CD8-positive, alpha-beta memory T cell (primary cell): ENCODE measurements at places on chromosomes 3 and 15. TPM values are rescaled to one million over a fixed set of nuclear protein-coding genes. Genes with fewer than 3 reads are reported as not detected.

GRCh38 chr15:25543196-25543595 lies 104.4 kb upstream of the UBE3A start:
- DNase-seq = no peak

MAP3K13 gene
- total RNA-seq = 14.1 TPM

DNA sequence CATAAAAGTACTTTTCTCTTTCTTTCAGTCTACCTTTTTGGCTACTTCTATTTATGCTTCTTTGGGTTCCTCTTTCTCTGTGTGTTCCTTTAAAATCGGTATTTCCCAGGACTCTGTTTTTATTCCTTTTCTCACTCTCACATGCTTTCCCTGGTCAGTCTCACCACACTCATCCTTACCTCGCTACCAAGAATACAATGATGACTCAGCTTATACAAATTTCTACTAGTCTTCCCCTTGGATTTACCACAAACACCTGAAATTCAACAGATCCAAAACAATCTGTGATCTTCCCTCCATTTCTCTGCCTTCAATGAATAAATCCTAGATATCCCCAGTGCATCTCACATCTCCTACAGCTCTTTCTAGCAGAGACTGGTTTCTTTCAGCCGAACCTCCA lies 52.9 kb downstream of the TUBGCP4 start:
- no peak for DNase-seq

DNA sequence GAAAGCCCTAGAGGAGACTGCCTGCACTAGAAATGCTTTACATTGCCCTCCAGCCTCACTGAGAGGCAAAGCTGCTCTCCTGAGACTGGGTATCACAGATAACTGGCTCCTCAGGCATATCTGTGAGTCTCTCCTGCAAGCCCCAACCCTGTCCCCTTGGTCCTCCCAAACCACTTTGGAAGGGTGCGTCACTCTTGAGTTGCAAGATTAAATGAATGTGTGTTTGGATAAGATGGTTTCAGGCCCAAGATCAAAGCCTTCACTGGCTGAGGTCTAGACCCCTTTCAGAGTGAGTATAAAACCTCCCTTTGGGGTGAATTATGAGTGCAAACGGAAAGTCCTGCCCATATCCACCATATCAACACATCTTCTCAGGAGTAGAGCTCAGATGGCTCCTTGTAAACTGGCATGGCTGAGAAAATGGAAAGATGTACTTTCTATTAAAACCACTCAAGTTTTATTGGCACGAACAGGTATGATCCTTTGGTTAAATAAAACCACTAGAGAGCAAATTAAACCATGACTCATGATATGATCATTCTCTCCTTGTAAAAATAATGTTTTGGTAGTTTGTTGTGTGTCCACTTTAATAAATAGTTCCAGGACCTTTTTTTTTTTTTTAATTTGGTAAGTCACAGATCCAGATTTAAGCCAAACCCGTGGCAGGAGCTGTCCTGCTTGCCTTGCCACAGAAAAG lies 164.0 kb downstream of the CHST2 start:
- no peak for DNase-seq

DNA sequence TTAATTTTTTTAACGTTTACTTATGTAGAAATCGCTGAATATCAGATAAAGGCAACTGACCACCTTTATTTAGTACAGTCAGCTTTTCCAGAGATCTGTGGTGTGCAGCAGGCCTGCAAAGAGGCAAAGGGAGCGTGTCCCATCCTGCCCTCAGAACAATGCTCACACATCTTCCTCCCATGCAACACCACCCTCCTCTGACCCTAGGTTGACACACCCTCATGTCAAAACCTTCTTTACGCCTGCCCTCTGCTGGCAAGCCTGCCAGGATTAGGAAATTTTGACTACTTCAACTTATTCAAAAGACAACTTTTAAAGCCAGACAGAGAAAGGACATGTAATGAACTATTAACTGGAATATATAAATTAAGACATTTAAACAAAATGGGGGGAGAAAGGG lies 513.7 kb downstream of the FOXP1 start:
- peak; percentile 73 for DNase-seq

TMC3 gene
- total RNA-seq = not detected

DNA sequence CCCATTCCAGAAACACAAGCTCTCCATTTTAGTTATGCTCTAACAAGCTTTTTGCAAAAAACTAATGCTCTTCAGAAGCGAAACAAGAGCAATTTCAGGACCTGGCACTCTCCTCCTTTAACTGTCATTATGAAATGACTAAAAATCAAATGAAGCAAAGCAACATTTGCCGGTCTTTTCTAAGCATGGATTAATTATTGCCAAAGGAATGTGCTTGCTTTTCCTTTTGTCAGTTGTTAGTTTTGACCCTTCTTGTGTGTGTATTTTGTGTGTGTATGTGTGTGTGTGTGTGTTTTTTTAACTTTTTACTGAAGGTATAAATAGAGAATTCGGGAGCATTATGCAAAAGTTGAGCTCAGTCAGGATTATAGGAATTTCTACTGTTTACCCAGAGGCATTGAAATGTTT lies 509.1 kb downstream of the TUSC7 start:
- DNase-seq = no peak

DNA sequence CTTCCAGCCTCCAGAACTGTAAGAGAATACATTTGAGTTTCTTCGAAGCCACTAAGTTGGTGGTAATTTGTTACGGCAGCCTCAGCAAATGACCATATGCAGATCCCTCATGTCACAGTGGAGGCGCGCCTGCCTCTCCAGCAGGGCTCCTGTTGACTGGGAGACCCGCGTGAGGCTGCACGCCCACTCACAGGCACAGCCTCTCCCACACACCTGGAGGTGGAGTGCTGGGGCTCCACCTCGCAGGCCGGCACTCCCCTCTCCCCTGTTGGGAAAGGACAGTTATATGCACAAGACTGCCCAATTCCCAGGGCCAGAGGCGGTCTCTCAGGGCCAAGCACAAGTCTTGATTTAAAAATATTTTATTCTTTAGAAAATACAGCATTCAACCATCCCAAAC lies 2.8 kb upstream of the TLR9 start:
- no peak for DNase-seq

- no peak for DNase-seq
Observed at GRCh38 chr3:59714066-59714465, 664.2 kb upstream of the CFAP20DC start.

PROK2 gene
- 0.33 TPM for total RNA-seq

DNA sequence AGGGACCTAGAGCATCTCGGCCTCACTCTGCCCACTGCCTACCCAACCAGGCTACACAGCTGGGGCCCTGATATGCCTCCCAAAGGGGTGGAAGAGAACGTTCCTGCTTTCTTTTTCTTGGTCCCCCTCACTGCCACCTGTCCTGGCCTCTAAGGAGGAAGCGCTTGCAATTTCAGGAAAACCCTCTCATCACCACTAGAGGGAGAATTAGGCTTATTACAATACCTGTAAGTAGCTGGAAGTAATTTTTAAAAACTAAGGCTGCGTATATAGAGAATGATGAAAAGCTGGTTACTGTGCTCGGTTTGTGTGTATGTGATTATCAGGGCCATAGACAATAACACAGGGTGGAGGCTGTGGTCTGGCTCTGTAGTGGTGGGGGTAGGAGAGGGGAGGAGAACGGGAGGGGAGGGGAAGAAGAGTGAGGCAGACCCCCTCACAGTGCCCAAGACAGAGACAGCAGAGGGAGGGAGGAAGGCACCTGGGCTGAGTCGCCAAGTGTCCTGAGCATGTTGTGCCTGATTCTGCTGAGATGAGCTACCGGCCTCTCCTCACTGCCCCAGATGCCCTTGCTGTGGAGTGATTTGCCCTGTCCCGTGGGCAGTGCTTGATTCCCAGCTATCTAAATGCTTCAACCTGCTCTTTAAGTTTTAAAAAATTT lies 3.3 kb downstream of the GABRG3 start:
- no peak for DNase-seq

- DNase-seq = no peak
Observed at GRCh38 chr15:66233487-66234415, 19.8 kb downstream of the MEGF11 start.

TTLL13 gene
- total RNA-seq = 0.80 TPM

GRCh38 chr3:48301020-48301799 lies 32.3 kb downstream of the SPINK8 start:
- peak; percentile 90 for DNase-seq

DNA sequence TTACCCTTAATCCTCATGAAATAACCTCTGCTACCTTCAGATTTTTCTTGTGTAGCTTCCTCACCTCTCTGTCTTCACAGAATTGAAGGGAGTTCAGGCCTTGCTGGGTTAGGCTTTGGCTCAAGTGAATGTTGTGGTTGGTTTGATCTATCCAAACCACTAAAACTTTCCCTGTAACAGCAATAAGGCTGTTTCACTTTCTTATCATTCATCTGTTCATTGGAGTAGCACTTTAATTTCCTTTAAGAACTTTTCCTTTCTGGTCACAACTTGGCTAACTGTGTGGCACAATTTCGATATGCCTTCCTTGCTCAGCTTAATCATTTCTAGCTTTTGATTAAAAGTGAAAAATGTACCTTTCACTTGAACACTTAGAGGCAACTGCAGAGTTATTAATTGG lies 129.8 kb downstream of the NR1I2 start:
- DNase-seq = no peak

TUSC7 gene
- not detected for total RNA-seq

DNA sequence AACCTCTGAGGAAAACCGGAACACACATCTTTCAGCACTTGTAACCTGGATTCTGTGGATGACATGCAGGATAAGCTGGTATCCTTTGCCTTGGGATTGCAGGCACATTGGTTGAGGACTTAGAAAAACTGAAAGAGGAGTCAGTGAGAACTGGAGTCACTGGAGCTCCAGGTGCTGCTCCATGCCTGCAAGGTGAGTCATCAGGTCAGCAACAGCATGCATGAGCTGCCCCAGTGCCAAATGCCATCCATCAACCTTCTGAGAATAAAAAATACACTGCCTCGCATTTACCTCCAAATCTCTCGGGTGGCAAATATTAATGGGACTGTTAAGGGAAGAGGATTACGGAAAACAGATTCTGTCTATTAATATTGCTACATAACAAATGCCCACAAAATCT lies 729.1 kb downstream of the NTRK3 start:
- DNase-seq = no peak

SLC12A8 gene
- 1.0 TPM for total RNA-seq

DNA sequence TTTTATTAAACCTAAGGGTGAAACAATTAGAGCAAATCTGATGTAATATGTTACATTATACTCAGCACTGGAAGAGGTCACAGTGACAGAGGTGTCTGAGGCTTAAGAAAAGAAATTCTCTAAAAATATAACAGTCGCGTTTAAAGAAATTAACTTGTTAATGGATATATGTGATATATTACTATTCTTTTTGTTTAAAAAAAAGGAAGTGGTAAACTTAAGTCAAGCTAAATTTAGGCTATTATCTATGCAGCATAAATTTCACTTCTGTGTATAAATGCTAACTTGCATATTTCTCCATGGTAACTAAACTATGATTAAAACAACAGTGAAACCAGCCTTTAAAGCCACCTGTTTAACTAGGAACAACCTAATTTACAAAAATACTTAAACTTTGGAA lies 191.3 kb downstream of the FOXP1 start:
- no peak for DNase-seq

GOLGA6L7 gene
- not detected for total RNA-seq

GRCh38 chr15:64703632-64703959 lies 71.8 kb downstream of the RBPMS2 start:
- no peak for DNase-seq

DNA sequence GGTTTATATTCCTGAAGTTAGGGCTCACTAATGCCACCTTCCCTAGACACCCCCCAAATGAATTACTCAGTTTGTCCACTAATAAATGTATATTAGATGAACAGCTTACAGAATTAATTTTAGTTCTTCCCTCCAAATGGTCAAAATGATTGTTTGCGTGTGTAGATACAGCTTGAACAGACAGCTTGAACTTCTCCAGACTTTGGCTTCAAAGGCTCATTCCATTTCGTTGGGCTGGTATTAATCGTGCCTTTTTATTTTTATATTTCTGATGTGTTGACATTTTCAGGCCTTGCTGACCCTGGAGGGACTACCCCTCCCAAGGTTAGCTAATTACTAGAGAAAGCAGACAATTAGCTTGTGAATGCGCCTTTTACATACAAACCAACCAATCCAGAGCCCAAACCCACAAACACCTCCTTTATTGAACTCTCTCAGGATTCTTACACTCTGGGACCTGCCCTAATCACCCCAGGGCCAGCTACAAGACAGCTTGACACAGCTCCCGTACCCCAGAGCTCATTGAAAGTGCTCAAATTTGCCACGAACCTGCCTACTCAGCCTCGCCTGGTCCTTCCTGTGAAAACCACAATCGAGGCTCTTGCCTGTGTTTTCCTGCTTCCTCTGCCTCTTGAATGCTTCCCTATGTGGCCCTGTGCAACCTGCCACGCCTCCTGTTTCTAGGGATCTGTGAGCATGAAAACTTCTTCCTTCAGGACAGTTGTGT lies 40.3 kb downstream of the RPL22L1 start:
- DNase-seq = no peak

DNA sequence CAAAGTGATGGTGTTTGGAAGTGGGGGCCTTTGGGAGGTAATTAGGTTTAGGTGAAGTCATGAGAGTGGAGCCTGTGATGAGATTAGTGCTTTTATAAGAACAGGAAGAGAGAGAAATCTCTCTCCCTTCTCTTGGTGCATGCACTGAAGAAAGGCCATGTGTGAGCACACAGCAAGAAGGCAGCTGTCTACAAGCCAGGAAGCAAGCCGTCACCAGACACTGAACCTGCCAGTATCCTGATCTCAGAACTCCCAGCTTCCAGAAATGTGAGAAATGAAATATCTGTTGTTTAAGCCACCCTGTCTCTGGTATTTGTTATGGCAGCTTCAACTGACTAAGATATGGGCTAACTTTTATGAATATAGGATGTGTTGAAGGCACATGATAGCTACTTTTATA lies 72.6 kb downstream of the REC114 start:
- DNase-seq = no peak

DUOX2 gene
- total RNA-seq = not detected

GRCh38 chr3:114151091-114151490 lies 27.8 kb downstream of the DRD3 start:
- DNase-seq = no peak

DNA sequence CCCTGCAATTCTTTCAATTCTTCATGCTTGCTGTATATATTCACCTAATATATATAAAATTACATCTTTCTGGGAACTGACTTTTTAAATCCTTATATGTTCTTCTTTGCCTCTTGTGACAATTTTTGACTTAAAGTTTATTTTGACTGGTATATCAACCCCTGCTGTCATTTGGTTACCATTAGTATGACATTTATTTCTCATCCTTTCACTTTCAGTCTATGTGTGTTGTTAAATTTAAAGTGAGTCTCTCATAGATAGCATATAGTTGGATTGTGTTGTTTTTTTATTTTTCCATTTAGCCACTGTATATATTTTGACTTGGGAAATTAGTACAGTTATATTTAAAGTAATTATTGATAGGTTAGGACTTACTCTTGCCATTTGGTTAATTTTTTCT lies 194.9 kb downstream of the DPH6 start:
- no peak for DNase-seq
